Activated T-cell treated with anti-CD3 and anti-CD28 coated beads for 1 hour (primary cell): ENCODE measurements at places on chromosomes 12 and 14.
A peak's percentile ranks its signal among the peaks of the same experiment; 100 is the strongest.

DNA sequence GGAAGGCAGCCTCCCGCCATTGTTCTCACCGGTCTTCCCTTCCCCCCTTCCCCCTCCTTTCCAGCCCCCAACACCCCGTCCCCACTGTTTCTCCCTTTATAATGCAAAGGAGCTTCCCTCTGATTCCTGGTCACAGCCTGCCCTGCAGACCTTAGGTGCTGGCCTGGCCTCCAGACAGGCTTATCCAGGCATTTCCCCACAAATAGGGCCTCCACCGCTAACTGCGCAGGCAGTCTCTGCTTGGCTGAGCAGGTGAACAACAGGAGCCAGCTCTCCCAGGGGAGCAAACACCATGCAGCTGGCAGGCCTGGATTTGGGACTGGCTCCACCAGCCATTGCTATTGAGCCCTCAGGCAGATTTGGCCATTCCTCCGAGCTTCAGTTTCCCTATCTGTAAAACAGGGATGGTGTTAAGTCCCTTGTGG lies 46.0 kb downstream of the SMIM41 start:
- no peak for DNase-seq

DNA sequence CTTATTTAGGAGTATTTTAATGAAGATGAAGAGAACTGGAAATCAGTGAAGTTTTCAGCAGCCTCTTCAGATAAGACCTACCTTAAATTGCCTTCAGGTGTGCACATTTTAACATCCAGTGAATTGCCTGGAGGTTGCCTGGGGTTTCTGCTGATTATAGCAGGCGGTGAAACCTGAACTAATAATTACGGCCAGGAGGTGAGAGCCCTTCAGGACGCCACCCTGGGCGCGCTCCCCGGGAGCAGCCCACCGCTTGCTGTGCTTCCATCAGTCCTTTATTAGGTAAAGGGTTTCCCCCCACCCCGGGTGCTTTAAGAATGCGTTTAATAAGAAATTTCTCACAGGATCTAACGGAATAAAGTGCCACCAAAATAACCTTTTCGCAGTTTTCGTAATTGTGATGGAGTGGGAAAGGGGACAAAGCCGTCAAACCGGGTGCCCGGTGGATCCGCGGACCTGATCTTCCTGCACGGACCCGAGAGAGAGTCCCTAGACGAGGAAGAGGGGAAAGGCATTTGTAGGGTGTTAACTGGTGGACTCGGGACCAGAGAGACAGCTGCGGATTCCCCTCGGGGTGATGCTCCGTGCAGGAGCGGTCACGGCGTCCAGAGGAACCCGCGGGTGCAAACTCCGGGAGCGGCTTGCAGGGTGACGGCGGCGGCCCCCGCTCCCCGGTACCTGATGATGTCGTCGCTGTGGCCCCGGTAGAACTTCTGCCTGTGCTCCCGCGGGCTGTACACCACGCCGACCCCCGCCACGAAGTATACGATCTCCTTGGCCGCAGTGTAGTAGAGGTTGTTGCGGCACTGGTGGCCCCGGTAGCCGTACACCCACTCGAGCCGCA lies 902 bp downstream of the EML5 start:
- no peak for DNase-seq

- no peak for DNase-seq
These were observed 35.8 kb upstream of the FBXO33 start for GRCh38 chr14:39467889-39468524.

DNA sequence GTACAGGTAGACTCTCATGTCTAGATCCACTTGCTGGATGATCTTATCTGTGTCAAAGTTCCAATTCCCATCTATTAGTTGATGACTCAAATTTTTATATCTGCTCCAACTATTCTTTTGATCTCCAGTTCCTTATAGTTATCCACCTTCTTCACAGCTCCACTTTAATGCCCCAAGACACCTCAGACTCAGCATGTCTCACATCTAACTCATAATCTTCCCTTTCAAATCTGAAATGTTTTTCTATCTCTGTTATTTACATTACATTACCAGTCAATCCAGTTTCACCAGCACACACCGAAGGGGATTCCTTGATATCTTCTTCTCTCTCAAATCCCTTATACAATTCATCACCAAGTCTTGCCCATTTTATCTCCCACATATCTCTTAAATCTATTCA lies 3.7 kb upstream of the METAP2 start:
- DNase-seq, result no peak

DNA sequence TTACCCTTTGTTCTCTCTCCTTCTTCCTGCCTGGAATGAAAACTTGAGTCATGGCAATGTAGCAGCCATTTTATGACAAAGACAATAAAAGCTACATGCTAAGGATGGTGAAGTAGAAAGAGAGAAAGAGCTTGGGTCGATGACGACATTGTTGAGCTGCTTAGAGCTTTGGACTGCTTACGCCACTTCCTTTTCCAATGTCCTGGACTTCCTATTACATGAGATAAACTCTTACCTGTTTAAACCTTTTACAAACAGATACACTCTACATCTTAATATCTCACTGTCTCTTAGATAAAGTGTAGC lies 70.1 kb downstream of the PEBP1 start:
- DNase-seq, result no peak

GRCh38 chr12:66767536-66767935 lies 88.7 kb upstream of the GRIP1 start:
- DNase-seq, result no peak

DNA sequence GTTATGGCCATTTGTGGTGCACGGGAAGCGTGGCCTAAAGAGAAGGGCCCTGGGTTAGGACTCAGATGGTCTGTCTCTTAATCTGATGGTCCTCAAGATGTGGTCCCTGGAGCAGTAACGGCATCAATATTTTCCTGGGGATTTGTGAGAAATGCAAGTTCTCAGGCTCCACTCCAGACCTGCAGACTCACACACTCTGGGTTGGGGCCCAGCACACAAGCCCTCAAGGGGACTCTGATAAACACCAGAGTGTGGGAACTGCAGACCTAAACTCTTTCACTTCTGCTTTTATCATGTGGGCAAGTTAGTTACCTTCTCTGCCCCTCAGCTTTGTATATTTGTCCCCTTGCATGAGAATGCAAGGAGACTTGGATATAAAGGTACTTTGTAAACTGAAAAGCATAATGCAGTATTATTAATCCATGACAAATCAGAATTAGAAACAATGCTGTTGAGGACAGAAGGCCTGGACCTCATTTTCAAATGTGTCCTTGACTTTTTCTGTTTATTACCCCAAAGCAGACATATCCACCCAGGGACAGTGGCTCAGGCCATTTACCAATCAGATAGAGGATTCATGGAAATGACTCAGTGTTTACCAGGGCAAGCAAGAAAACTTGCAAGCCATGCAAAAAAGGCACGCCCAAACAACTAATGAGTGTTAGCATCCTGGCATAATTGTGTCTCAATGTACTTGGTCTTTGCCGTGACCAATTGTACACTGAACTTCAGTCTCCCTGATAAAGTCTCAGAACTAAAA lies 157.0 kb downstream of the ASCL1 start:
- DNase-seq, result no peak

- DNase-seq, result no peak
These were observed 55.8 kb upstream of the OR6J1 start for GRCh38 chr14:22699801-22700564.

GRCh38 chr14:36662258-36662542 lies 540 bp downstream of the PAX9 start:
- no peak for DNase-seq

- no peak for DNase-seq
These were observed 386.2 kb downstream of the AACS start for GRCh38 chr12:125451408-125451807.

GRCh38 chr12:71158361-71158882 lies 623 bp upstream of the TSPAN8 start:
- no peak for DNase-seq

- DNase-seq, result no peak
These were observed 9.6 kb upstream of the ASIC1 start for GRCh38 chr12:50047693-50048250.

- no peak for DNase-seq
These were observed 2.1 kb downstream of the UNG start for GRCh38 chr12:109099431-109100020.

- no peak for DNase-seq
These were observed 277.5 kb downstream of the NUAK1 start for GRCh38 chr12:105861227-105861626.

DNA sequence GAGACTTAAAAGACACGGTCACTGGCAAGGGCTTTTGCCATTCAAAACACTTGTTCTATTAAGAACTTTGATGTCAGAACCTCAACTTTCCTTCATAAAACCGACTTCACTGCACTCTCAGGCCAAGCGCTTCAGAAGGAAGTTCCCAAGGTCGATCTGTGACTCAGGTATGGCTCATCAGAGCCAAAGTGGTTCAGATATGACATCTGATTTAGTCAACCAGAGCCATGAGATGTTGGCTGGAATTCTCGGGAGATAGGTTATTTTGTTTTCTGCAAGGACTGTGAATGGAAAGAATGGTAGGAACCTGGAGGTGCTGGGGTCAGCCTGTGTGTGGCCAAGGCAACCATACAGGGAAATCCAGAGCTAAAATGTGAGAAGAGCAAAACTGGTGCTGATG lies 445.6 kb downstream of the GLT1D1 start:
- no peak for DNase-seq

- no peak for DNase-seq
These were observed 416.9 kb downstream of the SLC6A15 start for GRCh38 chr12:84495711-84496110.

DNA sequence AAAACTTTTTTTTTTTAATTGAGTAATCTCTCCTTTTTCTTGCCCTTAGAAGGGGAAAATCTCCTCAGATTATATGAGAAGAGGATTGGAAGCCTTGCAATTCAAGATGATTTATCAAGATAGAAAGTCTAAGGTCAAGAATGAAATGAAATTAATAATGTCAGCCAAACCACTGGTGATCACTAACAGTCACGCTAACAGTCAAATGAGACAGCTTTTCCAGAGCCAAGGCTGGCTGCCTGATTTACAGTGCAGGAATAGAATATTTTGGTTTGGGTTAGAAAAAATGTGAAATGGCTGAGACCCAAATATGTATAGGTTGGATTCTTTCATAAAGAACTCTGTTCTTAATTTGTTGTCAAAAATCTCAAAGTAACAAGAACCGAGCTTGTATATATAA lies 204.3 kb downstream of the PPM1H start:
- no peak for DNase-seq

DNA sequence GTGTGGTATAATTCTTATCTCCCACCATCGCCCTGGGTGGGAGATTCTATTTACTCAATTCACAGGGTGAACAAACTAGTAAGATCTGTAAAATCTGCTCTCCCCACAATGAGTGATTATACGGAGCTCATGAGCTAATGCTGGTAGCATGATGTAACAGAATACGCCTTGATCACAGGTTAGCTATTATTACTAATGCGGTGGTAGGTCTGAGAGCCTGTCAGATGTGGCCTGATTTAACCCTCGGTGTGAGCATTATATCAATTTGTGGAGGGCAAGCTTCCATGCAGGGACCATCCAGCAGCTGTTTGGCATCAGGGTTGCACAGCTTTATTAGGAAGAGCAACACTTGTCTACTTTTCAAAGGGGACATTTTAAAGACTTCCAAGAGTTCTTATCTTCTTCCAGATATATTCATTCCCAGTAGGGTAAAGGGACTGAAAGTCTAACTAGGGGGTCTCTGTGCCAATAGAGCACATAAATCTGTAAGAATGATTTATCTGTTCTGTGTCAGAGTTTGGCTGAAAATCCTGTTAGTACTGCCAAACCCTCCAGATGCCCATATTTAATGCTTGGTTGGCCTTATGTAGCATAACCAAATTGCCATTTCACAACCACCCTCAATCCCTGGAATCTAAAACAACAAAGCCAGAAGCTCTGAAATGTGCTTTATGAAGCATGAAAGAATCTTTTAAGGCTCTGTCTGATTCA lies 18.7 kb downstream of the TSHR start:
- DNase-seq, result no peak

DNA sequence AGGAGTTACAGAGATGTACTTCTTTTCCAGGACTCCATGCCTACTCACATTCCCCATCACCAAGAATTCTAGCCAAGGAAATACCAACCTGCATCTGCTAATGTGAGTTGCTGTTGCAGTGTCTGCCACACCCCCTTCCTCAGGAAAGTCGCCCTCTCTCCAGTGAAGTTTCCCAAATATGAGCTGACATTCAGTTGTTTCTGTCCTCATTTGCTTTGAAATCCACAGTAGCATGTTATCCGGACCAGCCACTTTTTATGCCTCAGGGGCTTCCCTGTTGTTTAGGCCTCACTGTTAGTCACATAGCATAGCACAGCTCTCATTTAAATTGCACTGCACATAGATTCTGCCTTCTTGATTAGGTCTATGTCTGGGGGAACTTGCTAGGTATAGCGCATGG lies 212.4 kb downstream of the EGLN3 start:
- no peak for DNase-seq

DNA sequence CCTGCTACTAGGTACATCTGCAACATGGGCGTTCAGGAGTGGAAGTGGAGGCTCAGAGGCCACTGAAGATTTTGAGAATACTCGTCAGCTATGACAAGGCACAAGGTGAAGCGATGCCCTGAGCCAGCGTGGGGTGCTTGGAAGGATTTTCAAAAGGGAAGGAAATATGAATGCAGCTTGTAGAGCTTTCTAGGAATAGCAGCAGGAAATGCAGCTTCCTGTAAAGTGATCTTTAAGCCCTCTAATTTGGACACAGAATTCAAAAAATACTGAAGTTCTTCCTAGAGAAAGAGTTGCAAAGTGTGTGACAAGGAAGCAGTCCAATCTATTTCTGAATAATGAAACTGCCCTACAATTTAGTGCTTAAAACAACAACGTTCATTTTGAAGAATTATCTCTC lies 13.2 kb upstream of the C1S start:
- no peak for DNase-seq

DNA sequence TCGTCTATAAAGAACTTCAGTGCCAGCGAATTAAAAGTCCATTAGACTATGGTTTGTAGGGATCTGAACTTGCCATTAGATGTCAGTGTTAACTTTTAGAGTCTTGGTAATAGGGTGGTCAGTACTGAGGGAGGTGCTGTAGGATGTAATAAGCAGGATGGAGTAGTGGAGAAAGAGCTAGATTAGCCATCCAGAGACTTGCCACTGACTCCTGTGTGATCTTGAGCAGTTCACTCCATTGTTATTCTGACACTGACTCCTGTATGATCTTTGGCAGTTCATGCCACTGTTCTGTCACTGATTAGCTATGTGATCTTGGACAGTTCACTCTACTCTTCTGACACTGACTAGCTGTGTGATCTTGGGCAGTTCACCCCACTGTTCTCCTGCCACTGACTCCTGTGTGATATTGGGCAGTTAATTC lies 133.6 kb downstream of the TTLL5 start:
- DNase-seq, result no peak

DNA sequence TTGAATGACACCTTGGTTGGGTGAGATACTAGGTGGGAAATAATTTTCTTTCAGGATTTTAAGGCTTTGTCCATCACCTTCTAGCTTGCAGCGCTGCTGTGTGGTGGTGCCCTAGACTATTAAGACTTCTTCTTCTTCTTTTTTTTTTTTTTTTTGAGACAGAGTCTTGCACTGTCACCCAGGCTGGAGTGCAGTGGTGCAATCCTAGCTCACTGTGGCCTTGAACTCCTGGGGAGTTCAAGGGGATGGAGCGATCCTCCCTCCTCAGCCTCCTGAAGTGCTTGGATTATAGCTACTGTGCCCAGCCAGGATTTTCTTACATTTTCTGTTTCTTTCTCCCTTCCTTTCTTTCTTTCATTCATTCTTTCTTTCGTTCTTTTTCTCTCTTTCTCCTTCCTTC lies 10.3 kb upstream of the MTA1 start:
- DNase-seq, result no peak

- DNase-seq, result peak; percentile 10
These were observed 58.6 kb downstream of the TBX3 start for GRCh38 chr12:114625294-114625851.
